ENCODE measurements at places on chromosomes 4 and X. TPM values are rescaled to one million over a fixed set of nuclear protein-coding genes. Genes with fewer than 3 reads are reported as not detected.

ARHGEF6 gene
- total RNA-seq: 0.77 TPM

FSTL5 gene
- total RNA-seq: not detected

PDLIM3 gene
- 1.6 TPM for total RNA-seq

SLC25A4 gene
- 16.9 TPM for total RNA-seq

GRCh38 chrX:11462648-11463047 is 169.4 kb downstream of the AMELX start:
- no peak for DNase-seq

DNA sequence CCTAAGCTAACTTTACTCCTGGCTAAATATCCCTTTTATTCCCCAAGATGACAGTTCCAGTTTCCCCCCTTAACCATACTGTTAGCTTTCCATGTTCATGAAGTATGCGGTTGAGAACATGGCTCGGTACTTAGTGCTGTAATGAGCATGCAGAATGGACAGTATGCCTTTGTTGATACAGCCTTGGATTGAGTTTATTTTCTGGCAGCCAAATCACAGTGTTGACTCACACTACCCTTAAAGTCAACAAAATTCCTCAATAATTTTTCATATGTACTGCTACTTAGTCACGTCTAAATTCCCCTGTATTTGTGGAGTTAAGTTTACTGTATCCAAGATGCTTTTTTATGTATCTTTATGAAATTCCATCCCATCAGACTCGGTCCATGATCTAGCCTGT is 1.4 kb upstream of the VEGFC start:
- DNase-seq: peak; percentile 97

DNA sequence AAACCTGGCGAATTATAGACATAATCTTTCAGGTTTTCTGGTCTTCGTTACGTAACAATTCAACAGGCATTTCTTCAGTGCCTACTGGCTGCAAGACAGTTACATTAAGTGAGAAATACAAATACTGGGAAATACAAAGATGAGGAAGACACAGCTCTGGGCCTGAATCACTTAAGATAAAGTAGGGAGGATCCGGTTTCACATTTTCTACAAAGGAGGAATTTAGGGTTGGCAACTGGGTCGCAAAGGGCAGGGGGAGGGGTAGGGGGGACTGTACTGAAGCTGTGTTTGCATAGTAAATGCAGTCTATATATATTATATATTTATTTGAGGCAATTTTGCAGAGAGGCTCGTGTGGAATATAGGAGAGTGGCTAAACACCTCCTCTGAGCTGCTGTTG is 107.4 kb downstream of the MAML3 start:
- DNase-seq: no peak

Measured in bronchial epithelial cell (primary cell).